ENCODE measurements at places on chromosomes 3 and 15.

GRCh38 chr15:43488790-43489189 is 4.2 kb downstream of the TP53BP1 start:
- no peak for DNase-seq

DNA sequence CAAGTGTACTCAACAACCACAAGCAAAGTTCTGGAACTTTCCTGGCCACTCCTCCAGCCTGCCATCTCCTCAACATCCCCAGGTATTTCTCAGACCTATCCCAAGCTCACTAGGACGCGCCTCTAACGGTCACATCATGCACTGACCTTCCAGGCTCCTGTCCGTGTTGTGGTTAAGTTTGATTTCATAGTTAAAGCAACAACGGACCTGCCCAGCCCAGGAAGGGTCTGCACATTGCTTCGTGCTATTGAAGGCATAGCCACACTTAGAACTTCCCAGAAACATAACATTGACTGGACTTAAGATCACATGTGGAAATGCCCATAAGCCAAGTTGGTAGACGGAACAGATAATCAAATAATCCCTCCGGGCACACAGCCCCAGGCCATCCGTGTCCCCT is 85.1 kb downstream of the OCA2 start:
- no peak for DNase-seq

GRCh38 chr3:159872374-159873109 is 116.1 kb upstream of the IL12A start:
- peak; percentile 94 for DNase-seq

GRCh38 chr3:120088622-120089021 is 5.6 kb downstream of the GSK3B start:
- no peak for DNase-seq

DNA sequence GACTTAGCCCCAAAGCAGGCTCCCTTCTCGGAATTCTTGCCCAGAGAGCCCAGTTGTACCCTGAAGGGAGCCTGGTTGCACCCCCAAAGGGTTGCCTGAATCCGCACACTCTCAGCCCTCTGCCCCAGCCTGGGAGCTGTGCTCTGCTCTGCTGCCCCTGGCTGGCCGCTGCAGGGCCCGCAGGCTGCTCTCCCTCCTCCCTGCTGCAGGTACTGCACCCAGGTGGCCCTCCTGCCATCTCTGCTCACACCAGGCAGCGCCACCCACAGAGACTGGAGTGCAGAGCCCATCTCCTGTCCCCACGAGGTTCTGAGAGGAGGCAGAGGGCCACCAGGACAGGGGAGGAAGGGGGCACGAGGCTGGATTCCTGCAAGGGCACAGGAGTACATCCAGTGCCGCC is 134.2 kb upstream of the NSMCE3 start:
- DNase-seq, result no peak

GRCh38 chr15:85711580-85712192 is 83.0 kb downstream of the KLHL25 start:
- no peak for DNase-seq

DNA sequence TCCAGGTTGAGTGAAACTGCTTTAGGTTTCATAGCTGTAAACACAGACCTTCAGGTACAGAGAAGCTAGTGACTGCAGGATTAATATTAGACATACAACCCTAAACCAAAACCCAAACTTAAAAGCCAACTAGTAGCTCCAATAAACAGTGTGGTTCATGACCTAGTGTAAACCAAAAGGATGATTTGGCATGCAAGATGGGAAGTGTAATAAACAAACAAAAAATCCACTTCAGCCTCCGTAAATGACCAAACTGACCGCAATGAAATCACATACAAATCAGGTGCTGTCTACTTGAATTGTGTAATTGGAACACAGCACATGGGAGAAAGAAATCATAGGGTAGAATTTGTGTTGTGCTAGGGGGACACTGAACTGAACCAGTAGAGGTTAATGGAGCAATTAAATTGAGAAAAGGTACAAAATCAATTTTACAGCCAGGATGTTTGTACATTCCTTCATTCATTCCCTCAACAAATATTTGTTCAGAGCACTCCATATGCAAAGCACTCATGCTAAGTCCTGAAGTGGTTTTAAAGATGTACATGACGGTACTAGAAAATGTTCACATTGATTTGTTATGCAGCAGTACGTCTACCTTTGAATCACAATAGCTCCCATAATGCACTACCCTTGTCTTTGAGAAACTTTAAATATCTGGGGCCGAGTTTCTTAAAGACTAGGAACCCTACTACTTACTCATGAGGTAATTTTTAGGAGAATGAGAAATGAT is 21.4 kb upstream of the CHST2 start:
- no peak for DNase-seq

GRCh38 chr3:77150028-77150427 is 110.1 kb downstream of the ROBO2 start:
- DNase-seq, result no peak

DNA sequence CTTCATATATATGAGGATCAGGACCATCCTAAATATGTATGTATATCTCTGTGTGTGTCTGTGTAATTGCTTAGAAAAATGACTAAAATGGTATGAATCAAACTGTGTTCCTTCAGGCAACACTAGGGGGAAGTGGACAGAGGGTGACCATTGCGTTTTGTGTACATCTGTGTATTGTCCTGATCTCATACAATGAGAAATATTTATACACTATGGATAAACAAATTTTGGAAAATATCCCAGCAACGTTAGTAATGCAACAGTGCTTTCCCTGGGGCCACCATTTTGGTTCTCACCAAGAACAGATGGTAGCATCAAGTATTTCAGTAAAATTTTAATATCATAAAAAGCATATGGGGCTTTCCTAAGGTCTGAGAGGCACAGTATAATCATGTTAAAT is 130.1 kb downstream of the PTPRG start:
- DNase-seq, result no peak

- no peak for DNase-seq
Observed at GRCh38 chr15:88769161-88769971, 33.9 kb upstream of the ACAN start.

DNA sequence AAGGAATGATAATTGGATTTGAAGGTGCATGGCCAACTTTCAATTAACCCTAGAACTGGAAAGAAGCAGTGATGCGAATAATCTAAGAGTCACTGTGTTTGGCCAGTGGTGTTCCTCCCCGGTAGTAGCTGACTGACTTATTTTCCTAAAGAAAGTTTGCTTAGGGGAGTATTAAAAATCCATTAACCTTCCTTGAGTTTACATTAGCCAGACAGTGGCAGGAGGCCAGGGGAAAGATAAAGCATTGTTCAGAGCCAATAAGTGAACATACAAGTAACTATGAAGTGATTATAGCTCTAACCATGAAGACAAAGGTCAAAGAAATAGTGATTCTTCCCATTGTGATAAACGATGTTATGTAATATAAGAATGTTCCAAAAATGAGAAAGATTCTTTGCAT is 8.9 kb upstream of the TMEM202 start:
- no peak for DNase-seq

DNA sequence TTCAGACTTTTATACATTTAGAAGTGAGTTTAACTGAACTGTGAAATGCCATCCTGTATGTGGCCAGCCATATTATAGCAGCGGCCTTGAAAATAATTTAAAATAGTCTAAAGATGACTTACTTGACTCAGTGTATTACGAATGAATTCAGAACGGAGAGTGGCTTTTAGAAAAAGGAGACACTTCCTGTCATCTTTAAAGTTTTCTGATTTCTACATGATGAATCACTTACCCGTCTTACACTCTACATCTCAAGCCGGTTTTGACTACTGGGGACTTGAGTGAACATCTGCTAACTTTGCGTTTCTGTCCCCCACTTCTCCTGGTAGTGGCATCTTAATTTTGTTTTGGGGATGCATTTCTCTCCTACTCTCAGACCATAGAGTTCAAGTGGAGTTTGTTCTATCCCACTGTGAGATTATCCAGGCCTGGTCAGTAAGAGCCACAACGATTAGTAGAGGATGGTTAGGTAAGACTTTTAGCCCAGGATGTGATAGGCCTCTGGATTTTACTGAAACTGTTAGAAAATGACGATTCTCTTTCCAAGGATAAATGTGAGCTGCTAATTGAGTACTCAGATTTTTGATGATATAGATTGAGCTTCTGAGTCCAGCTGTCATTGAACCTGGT is 175.4 kb upstream of the CADPS start:
- DNase-seq, result no peak

DNA sequence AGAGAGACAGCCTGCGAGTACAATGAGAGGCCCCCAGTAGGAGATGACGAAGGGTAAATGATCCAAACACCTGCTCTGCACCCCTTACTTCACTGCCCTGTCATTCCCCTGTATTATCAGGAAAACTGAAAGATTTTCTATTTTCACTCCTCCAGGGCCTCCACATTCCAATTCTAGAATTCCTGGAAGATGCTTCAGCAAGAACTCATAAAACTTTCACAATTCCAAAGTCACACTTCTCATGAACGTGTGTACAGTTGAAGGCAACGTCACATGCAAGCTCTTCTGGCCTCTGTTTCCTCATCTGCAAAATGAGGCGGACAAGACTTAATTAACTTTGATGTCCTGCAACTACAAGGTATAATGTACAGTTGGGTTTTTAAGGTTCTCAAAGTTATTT is 62.8 kb upstream of the SPATA12 start:
- no peak for DNase-seq

DNA sequence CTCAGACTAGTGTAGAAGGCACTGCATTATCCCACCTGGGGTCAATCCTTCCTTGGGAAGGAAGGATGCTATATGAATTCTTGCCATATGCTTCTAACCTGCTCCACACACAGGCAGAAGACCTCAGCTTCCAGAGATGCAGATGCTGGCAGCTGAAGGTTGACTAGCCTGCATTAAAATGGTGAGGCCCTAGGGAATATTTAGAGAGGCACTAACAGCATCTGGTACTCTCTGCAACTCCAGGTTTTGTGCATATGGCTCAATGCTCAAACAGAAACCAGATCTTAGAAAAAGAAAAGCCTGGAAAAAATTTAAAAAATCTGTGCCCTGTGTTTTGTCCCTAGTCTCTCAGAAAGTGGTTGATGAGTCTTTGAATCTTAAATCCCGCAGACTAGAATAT is 56.0 kb upstream of the MYRIP start:
- no peak for DNase-seq

DNA sequence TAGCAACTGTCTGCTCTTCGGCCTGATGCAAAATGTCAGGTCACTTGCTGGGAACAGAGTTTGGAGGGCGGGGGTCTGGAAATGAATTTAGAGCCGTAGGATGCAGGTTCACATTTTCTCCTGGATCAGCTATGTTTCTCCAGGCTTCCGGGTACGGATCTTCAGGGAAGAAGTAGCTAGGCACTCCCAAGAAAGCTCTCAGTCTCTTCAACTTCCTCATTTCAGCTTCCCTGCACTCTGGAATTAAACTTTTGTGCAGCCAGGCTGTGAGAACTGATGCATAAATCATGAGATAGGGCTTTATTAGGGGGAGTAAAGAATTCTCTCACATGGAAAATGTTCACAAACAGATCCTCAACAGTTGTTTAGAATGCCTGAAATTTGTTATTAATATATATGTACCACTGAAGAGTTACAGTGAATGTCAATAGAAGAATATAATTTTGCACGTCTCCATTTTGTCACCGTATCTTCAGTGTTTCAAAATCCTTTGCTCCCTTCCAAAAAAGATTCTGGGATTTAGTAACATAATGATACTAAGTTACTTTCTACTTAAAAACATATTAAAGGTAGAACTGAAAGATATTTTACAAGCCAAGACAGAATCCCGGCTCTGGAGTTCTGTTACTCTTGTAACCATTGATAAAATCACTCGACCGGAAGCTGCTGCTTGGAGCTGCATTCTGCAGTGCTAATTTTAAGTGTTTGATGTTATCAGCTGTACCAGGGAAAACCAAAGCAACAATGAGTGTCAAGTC is 178.5 kb upstream of the P2RY1 start:
- DNase-seq, result peak; percentile 16
